ENCODE measurements at places on chromosomes 6 and 20. TPM values are rescaled to one million over a fixed set of nuclear protein-coding genes. Genes with fewer than 3 reads are reported as not detected.

DNA sequence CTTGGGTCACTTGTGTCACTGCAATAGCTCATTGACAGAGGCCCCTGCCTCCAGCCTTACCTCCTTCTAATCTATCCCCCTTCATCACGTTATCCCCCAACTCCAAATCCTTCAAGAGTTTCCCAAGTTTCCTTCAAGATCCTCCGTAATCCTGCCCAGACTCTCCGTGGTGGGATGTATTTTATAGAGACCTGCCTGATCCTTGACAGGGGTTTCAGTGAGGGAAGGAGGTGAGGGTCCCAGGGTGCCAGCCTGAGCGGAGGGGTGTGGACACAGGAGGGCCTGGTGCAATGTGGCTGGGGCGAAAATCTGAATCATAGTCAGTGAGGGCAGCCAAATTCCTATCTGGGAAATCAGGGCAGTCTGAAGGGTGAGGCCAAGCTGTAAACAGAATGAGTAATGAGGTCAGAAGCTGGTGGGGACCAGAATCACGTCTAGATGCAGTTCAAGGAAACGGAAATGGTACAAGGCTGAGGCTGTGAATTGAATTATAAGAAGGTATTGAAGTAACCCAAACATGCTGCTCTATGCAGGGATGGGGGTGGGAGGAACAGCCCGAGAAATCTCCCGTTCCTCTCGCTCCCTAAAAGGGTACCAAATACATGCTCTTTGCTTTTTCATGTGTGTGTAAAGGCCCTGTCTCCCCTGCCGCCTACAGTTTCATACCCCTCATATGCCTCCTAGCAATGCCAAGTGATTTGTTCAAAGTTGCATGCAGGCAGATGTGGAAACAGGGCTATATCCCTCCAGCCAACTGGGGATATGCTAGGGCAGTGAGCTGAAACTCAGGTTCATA lies 35.4 kb upstream of the PIM1 start:
- peak; percentile 96 for DNase-seq
- H3K4me3 ChIP-seq = peak overlapping the region; percentile 44
- peaks cover 46% of the 10 kb centered on the region for H3K4me1 ChIP-seq
- H3K27me3 ChIP-seq = no peaks in the 10 kb centered on the region
- H3K27ac ChIP-seq = peak overlapping the region; percentile 99

Gene TMEM200A
- total RNA-seq = not detected

Gene ACSS1
- 0.83 TPM for total RNA-seq

Gene KHDRBS2
- not detected for total RNA-seq
